Fibroblast of the aortic adventitia (primary cell): ENCODE measurements at places on chromosomes 11 and 22. TPM values are rescaled to one million over a fixed set of nuclear protein-coding genes. Genes with fewer than 3 reads are reported as not detected.
A peak's percentile ranks its signal among the peaks of the same experiment; 100 is the strongest.

DNA sequence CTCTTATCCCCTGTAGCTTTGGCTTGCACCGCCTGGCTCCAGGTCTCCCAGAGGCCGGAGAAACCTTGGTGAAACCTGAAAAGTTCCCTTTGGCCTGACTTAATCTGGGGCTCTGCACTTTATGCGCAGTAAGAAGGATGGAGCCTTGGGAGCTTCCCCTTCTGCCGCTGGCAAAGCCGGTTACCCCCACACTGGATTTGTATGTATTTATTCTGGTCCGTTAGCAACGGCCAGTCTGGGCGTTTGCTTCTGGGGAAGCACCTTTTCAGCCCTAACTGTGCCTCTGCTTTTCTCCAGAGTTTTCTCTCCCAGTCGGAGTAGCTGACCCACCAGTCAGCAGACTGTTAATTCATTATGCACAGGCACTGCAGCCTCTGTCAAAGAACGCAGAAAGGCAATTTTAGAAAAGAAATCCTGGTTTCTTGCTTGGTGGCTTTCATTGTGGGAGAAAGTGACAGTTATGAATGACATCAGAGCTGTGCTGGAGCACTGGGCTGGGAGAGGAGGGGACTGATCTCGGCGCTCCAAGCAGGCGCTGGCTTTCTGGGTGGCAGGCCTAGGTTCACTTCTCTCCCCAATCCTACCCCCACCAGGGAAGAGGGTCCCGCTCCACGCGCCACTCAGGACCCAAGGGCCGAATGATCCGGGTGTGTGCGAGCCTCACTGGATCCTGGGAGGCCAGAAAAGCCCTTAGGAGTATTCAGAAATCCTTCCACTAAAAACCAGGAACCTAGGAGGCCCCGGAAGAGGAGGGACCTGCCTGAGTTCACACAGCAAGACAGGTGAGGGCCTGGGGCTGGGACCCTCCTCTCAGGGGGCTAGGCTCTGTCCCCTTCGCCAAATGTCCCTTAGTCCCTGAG is 70.2 kb downstream of the RTL6 start:
- DNase-seq, result no peak

DNA sequence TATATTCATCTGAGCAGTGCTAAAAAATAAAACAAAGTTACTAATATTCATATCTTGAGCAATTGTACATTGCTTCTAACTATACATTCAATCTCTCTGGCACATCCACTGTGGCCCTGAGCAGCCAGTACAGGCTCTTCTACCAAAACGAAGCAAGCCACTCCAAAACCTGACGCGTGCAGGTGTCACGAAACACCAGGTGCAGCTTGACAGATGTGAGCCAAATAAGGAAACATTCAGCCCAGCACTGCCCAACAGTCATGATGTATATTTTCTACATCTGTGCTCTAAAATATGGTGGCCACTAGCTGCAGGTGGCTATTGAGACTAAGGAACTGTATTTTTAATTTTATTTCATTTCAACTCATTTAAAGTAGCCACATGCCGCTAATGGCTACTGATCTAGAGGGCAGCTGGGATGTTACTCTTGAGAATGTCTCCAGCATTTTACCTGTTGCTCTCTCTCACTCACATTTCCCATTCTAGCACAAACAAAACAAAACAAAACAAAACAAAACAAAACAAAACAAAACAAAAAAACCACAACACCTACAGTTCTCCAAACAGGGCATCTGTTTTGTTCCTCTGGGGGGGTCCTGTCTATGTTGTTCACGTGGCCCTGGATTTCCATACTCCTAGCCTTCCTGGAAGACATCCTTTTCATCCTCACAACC is 77.7 kb downstream of the LARGE1 start:
- no peak for DNase-seq

DNA sequence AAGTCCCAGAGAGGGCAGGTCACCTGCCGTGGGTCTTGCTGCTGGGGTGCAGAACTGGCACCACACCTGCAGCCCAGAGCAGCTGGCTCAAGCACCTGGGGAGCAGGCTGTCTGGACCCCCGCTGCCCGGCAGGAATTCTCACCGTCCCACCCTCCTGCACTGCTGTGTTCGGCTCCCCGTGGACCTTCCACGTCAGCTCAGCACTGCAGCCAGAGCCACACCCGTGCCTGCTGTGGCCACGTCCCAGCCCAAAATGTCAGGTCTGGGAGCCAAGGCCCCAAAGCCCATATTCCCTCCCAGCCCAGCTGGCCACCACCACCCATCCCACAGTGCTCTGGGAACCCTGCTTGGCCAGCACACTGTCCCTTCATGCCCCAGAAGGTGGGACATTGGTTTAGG is 28.0 kb upstream of the MYRF start:
- DNase-seq, result no peak

DNA sequence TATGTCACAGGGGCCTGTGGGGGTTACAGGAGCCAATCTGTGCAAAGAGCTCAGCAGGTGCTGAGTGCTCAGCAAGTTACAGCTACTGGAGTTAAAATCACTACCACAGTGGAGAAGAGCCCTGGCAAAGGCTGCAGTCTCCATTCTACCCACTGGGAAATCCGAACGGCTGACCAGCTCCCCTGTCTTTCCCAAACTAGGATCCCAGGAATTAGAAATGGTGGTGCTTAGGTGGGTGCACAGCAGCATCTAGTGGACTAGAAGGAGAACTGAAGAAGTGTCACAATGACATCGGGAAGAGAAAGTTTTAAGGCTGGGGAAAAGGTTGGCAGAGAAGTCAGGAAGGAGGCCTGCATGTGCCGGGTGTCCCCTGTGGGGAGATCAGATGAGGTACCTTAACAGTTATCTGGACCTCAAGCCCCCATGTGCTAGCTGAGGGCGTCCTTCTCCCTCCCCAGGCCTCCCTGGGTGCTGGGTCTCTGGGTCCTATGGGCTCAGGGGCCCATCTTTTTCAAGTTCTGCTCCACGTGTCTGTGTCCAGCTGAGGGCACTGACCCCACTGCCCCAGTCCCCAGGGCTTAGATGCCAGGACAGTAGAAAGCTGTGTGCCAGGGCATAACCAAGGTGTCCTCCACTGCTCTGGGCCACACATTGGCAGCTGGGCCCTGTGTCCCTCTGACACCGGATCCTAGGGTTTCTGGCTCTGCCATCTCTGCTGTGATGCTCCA is 1.9 kb downstream of the PIWIL3 start:
- DNase-seq, result peak; percentile 53

DNA sequence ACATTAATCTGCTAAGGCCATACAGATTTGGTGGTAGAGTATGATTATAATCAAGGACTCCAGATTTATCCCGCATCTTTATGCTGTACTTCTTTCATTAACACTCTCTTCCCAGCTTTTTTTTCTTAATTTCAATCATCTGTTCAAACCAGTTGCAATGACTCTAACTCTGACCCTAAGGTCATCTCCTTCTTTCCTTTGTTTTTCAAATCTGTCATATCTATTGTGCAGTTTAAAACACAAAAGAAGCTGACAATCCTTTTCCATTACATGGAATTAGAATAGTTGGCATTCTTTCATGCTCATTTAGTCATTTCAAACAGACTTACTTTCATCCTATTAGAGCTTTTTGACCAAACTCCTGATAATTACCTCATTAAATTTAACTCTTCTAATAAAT is 53.6 kb upstream of the GRM5 start:
- DNase-seq, result no peak

DNA sequence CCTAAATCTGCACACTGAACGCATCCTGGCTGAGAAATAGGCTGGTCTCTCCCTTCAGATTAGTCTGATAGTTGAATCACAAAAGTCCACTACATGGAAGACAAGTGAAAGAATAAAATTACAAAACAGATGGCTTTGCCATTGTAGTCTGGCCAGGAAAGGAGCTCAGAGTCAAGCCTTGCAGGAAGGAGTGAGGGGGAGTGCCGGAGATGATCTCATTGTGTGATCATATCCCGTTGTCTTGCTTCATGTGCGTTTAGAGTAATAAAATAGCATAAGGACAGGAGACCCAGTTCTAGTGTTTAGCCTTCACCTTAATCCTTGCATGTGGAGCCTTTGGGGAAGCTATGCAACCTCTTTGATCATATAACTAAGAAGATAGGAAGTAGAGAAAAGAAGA is 666.7 kb upstream of the RAG2 start:
- no peak for DNase-seq

- no peak for DNase-seq
Observed at GRCh38 chr11:31826536-31827438, 15.7 kb upstream of the PAX6 start.

DNA sequence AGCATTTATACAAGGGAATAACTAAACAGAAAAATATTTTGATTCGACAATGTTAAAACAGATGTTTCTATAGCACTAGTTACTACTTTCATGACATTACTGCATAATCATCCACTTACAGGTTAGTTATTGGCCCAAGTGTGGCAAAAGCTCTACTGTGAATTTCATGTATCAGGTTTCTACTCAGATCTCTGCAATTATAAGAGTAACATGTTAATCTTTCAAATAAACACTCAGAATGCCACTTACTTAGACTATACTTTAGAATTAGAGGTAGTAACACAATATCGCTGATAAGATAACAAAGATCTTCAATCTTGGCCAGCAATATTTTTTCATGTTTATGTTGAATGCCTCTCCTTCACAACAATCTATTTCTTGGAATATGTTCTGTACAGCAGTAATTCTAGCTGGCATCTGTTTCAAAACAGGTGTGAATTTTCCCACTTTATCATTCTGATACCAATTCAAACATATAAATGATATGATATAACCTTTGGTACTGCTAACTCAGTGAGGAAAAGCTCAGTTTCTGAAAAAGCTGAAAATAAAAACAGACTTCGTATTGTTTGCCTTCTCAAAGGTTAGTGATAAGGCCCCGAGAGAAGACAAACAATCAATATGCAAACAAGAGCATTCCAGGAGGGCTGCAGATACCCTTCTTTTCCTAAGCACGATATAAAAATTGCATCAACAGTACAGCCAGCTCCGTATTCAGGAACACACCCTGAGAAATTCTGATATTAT is 11.0 kb upstream of the CCDC34 start:
- DNase-seq, result no peak

DNA sequence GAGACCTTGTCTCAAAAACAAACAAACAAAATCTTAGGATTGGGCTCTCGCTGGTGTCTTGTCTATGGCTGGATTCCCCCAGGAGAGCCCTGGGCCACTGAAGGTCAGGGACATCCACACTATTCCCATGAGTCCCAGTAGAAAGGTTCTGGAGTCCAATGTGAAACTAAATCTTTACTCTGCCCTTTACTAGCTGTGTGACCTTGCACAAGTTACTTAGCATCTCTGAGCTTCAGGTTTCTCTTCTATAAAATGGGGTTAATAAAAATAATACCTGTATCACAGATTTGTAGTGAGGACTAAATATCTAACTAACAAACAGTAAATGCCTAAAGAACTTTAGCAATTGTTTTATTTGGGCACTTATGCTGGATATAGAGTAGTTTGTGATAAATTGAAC is 9.0 kb downstream of the SLC43A1 start:
- DNase-seq, result no peak

DNA sequence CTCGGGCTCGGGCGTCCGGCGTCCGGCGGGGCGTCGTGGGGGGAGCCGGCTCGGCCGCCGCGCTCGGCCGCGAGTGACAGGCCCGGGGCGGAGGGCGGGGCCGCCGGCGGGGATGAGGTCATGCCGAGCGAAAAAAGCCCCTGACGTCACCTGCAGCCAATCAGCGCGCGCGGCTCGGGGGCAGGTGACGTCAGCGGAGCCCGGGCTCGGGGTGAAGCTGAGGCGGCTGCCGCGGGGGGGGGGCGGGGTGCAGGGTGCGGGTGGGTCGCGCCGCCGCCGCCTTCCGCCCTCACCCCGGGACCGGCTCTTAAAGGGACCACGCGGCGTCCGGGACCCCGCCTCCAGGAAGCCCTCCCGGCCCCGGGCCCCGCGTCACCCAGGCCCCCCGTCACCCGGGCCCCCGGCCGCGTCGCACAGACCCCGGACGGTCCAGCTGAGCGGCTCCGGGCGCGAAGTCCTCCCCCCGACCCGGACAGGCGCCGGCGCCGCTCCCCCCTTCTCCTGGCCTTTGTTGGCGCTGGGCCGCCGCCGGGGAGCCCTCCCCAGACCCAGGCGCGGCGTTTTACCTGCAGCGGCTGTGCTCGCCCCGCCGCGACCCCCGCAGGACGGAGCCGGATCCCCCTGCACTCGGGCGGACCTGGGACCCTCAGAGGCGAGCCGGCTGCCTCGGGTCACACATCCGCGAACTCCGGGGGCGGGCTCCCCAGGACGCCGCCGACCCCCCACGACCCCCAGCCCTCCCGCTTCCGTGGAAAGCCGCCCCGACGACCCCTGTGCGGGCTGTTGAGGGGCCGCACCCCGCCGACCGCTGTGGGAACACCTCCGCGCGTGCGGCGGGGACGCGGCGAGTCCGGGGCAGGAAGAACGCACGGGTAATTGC is at the start of gene DUSP8:
DUSP8 (minus strand) TSS at position 75 of the 880 bp plus-strand sequence. CDS start 6,445 bp downstream, outside the sequence.
- DNase-seq, result peak; percentile 69

DNA sequence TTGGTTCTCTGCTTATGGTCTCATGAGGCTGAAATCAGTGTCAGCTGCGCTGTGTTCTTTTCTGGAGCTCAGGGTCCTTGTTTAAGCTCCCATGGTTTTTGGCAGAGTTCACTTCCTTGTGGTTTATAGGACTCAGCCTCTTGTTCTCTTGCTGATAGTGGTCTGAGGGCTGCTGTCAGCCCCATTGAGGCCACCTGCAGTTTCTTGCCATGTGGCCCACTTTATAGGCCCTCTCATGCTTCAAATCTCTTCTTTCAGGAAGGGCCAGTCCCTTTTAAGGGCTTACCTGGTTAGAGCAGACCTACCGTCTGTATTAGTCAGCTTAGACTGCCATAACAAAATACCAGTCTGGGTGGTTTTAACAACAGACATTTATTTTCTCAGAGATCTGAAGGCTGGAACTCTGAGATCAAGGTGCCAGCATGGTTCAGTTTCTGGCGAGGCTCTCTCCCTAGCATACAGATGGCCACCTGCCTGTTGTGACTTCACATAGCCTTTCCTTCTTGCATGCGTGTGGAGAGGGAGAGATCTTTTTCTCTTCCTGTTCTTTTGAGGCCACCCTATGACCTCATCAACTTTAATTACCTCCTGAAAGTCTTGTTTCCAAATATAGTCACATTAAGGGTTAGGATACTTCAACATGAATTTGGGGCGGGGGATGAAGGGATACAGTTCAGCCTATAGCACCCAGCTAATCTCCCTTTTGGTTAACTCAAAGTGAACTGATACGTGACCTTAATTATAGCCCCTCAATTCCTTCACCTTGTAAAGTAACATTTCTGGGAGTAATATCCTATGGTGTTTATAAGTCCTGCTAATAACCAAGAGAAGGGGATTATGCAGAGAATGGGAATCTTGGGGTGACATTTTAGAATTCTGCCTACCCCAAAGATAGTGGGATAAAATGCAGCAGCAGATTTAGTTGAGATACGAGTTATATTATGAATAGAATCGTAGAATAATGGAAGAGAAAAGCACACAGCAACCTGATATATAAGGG is 131.8 kb downstream of the UVRAG start:
- DNase-seq, result peak; percentile 23

DNA sequence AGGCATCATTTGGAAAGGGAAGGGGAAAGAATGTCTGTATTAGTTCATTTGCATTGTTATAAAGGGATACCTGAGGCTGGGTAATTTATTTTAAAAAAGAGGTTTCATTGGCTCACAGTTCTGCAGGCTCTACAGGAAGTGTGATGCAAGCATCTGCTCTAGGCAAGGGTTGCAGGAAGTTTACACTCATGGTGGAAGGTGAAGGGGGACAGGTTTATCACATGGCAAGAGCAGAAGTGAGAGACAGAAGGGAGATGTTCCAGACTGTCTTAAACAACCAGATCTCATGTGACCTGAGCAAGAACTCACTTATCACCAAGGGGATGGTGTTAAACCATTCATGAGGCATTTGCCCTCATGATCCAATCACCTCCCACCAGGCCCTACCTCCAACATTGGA is 90.6 kb downstream of the CCDC83 start:
- no peak for DNase-seq

Gene KCNE3
- total RNA-seq, result 0.18 and 5.9 TPM in 2 replicates

Gene KCNJ5
- 0.09 TPM in 1 of 2 replicates, not detected in the other for total RNA-seq

Gene SHANK3
- 0.90 and 0.98 TPM in 2 replicates for total RNA-seq

Gene THRSP
- total RNA-seq, result not detected in 2 replicates

Gene GDPD5
- total RNA-seq, result 5.3 and 12.4 TPM in 2 replicates

Gene TLCD5
- total RNA-seq, result 5.8 and 6.4 TPM in 2 replicates
